ENCODE measurements at places on chromosomes 4 and X.

GRCh38 chrX:101370888-101371504 is 15.0 kb downstream of the BTK start:
- no peak for DNase-seq

DNA sequence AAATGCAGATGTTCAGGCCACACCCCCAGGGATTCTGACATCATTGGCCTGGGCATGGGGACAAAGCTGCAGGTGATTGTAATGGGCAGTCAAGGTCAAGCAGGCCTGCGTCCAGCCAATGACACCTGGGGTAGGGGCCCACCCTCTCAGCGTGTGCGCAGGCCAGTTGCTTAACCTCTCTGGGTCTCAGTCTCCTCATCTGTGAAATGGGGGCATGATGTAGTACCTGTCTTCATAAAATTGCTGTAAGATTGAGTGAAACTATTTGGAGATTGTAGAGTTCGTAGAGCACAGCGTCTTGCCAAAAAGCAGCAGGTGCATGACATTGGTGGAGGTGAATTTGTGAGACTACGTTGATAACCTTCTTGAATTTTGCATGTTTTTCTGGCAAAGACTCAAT is 21.2 kb downstream of the RS1 start:
- no peak for DNase-seq

- DNase-seq, result no peak
Observed at GRCh38 chr4:153748378-153748777, 11.4 kb downstream of the RNF175 start.

DNA sequence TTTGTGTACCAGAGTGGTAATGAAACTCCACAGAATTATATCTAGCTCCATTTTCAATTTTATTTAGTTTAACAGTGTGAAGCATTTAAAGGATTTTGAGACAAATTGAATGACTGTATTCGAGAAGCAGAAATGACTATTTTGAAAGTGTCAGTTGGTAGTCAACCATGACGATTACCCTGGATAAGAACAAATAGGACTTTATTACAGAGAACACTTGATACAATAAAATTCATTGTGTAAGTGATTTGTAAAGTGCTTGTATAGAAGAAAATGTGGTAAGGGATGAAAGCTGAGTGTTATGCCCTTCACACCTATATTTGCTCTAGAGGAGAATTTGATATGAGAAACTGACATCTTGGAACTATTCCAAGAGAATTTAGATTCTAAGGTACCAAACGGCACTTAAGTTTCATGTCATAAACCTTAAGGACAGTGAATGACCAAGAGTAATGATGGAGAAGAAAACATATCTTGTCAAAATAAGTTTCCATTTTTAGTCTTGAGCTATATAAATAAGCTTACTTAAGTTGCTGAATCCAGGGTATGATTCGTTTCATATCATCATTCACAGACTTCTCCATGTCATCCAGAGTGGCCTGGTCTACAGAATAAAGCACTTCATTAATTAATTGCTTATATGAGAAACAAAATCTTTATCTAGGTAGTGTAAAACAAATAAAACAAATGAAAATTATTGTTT is 34.6 kb downstream of the MED14 start:
- DNase-seq, result no peak

DNA sequence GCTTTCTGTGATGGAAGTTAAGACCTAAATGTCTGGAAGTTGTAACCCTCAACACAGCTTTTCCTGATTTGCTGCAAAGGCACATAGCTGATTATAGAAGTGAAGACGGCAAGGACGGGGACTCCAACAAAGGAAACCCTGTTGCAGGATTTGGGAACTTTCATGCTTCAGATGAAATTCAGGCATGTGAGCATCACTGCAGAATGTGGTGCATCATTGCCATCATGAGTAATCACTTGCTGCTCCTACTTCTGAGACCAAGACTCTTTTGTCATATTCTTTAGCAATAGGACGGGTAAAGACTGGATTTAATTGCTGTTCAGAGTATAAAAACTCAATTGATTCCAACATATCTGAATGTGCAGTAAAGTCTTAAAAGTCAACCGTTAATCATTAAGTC is 35.8 kb downstream of the YIPF6 start:
- no peak for DNase-seq

GRCh38 chr4:139658586-139659382 is 6.8 kb upstream of the MGST2 start:
- DNase-seq, result no peak

DNA sequence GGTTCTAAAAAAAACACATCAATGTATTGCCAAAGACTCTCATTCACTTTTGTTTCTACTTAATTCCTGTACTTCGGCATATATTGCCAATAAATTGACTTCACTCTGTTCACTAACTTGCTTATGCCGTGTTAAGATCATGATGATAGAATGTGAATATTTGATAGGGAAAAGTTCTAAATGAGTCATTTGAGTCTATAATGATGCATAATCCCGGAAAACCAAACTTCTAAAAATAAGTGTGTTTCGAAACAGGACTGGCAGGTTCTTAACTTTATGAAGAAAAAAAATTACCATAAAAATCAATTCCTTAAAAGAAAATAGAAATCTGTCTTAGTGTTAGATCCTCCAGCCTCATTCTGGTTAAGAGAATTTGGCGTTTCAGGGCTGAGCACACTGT is 387.5 kb upstream of the FTHL17 start:
- no peak for DNase-seq

GRCh38 chr4:20337261-20337664 is 85.6 kb downstream of the SLIT2 start:
- no peak for DNase-seq

- no peak for DNase-seq
Observed at GRCh38 chr4:104025251-104025650, 305.5 kb upstream of the TACR3 start.

DNA sequence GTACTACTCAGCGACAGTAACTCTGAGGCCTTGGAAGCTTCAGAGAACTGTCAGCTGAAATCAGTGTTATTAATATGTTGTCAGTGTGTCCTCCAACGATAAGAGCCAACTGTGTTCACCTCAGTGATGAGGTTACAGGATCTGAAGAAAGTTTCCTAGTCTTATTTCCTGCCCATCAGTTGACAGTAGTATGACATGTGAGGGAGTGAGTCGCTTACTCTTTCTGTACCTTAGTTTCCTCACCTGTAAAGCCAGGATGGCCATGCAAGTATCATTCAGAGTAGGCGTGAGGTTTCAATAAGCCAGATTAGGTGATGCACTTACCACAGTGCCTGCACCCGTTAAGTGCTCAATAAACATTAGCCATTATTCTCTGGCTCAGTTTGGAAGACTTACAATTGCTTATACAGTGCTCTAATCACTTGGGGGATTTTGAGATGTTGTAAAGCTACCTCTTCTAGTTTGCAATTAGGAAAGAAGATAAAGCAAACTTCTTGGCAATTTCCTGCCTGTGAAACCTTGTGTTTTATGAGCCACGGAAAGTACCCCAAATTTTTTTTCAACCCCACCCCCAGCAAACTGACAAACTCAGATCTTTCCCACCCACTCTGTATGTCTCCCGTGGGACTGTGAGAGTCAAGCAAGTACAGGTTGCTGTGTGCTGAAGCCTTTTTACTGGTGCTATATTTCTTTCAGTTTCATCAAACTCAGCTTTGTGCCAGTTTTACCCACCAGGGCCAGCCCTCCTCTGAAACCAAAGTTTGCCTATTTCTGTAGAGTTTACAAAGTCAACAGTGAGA is 62.2 kb downstream of the ANXA3 start:
- DNase-seq, result no peak
